ENCODE measurements at places on chromosomes 2 and 18.
A peak's percentile ranks its signal among the peaks of the same experiment; 100 is the strongest.

DNA sequence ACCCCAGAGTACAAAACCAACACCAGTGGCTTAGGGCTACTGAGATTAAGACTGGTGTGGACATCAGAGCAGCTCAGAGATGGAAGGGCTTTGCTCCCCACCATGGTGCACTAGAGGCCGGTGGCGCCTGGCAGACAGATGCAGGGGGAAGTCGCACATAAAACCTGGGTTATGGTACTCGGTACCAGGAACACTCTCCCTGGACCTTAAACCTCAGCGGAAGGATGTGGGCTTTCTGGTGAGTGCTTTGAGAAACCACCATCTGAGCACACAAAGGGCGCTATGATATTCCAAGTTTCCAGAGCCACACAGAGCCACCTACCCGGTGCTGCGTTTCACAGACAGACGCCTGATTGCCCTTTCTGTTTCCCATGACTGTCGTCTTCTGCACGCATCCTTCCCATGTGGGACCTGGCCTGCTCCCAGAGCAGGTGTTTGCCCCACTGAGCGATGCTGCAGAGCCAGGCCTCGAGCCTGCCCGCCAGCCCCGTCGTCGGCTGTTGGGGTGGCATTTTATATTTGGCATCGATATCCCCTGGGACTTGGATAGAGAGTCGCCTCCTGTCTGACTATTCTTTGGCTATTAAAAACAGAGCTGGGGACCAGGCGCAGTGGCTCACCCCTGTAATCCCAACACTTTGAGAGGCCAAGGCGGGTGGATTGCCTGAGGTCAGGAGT lies 89.5 kb upstream of the ODC1 start:
- DNase-seq: no peak

- DNase-seq: no peak
Measured at GRCh38 chr18:8972116-8972515, 130.4 kb upstream of the NDUFV2 start.

DNA sequence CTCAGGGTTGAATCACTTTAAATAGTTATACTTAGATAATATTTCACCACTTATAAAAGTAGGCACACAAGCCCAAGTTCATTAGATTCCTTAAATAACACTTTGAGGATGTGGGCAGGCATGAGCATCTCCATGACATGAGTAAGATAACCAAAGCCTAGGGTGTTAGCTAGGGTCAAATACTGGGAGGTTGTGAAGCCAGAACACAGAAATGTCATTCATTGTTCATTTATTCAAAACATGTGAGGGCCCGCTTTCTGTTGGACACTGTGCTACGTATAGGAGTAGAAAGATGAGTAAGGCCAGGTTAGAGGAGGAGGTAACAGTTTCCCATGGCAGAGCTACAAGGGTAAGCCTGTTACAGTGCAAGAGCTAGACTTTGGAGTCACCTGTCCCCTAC lies 93.5 kb upstream of the NEDD4L start:
- DNase-seq: no peak

GRCh38 chr2:207073412-207073800 lies 92.3 kb downstream of the KLF7 start:
- no peak for DNase-seq

DNA sequence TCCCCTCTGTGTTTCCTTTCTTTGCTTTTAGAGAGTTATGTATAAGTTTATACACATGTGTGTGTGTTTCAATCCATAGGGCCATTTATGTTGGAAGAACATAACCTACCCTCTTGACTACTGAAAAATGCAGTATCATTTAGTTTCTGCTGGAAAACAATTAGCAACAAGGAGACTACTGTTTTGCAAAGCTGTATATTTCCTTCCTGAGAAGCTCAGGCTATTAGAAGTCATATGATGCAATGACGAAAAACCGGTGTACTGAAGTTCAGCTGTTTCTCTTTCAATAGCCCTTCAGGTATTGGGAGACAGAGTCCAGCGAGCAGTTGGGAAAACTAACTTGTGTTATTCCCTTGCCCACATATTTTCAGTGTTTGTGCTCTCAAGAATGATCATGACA lies 447.7 kb upstream of the GYPC start:
- no peak for DNase-seq

- no peak for DNase-seq
Measured at GRCh38 chr2:59590798-59591197, 962.7 kb downstream of the BCL11A start.

DNA sequence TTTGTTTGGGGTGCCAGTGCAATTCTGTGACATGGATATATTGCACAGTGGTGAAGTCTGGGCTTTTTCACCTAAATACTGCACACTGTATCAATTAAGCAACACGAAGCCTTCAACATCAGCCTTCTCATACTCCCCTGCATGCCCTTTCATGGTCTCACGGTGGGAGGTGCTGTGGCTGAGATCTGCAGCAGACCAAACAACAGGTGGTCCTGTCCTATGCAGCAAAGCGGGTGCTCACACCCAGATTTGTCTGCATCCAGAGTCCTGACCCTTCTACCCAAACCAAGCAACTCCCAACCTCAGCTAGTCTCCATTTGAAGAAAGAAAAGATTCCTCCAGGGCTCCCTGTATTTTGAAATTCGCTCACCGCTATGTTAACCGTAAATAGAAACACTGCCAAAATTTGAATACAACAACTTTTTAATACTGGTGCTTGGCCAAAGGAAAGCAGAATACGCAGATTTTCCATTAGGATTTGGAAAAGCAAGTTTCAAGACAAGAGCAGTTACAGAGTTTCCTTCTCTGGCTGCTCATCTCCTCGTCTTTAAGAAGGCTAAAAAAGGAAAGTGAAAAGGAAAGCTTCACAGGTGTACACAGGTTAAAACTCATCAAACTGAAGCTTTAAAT lies 34.9 kb downstream of the FAM168B start:
- DNase-seq: no peak

- DNase-seq: no peak
Measured at GRCh38 chr18:3710712-3711301, 260.8 kb downstream of the TGIF1 start.

GRCh38 chr2:227848586-227848985 lies 22.8 kb upstream of the DAW1 start:
- no peak for DNase-seq

DNA sequence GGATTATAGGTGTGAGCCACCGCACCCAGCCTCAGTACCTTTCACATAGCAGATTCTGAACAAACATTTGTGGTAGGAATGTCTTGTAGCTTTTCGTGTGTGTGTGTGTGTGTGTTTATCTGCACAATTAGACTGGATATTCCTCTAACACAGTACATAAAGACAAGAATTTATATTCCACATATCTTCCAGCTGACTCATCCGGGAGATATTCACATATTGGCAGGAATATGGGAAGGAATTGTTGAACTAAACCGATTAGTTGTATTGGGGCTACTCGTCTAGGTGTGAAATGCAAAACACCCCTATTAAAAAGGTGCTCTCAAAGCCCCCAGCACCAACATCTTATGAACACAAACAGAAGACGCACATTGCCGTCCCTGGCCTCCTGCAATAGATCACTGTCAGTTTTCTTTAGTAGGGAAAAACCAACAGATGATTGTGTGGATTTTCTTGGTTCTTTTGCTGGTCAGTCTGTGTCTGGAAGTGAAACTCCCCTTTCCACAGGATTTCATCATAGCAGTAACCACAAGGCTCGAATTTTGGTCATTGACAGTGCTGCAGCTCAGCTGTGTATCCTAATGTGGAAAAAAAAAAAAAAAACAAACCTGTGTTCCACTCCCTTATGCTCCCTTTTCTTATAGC lies 208.5 kb upstream of the ACVR2A start:
- no peak for DNase-seq

DNA sequence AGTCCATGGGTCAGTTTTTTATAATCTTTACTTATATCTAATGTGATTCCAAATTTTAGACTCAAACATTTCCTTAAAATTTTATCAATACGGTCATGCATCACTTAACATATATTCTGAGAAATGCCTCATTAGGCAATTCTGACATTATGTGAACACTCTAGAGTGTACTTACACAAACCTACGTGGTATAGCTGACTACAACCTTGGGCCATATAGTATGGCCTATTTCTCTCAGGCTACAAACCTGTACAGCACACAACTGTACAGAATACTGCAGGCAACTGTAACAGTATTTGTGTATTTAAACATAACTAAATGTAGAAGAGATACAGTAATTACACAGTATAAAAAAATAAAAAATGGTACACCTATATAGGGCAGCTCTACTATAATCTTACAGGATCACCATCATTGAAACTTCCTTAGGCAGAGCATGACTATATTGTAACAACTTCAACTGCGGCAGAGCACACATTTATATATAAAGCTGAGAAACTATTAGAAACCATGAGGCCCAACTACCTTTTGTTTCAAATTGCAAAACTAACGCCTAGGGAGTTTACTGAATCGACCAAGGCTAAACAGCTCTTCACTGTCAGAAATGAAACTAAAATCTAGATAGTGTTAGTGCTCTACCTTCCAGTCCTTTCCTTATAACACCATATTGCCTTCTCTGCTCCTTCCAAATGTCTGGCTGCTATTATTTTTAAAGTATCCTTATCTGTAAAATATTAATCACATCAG lies 6.9 kb downstream of the YES1 start:
- DNase-seq: no peak

DNA sequence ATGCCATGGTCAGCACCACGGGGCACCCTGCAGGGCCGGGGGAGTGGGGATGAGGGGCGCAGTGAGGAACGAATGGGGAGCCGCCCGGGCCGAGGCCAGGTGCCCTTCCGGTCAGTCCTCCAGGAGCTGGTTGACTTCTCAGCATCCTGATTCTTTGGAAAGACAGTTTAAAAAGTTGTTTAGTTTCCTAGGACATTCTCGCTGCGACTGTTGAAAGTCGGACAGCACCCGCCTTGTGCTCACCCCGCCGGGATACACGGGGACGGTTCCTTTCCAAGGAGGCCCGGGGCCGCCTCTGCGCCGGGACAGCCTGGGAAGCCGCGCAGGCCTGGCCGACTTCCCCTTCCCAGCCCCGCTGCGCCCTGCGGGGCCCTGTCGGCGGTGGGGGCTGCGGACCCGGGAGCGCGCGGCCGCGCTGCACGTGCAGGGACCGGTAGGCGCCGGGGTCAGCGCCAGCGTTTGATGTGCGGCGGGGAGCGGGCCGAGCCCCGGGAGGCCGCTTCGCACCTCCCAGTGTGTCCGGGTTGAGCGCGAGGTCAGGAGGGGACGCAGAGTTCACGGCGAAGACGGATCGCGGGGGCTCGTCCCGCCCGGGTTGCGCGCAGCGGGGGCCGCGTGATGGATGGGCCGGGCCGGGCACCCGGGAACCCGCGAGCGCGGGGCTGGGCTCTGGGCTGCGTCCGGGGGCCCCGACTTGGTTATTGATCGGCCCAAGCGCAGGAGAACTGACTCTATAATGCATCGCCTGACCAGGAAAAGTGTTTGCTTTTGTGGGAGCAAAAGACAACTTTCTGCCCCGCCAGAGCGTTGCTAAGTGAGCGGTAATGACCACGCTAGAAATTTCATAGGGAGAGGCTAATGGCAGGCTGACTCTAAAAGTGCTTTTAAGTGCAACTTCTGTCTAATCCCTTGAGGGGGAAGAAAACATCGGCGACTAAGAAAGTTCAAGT lies 28.0 kb upstream of the SMIM21 start:
- no peak for DNase-seq

DNA sequence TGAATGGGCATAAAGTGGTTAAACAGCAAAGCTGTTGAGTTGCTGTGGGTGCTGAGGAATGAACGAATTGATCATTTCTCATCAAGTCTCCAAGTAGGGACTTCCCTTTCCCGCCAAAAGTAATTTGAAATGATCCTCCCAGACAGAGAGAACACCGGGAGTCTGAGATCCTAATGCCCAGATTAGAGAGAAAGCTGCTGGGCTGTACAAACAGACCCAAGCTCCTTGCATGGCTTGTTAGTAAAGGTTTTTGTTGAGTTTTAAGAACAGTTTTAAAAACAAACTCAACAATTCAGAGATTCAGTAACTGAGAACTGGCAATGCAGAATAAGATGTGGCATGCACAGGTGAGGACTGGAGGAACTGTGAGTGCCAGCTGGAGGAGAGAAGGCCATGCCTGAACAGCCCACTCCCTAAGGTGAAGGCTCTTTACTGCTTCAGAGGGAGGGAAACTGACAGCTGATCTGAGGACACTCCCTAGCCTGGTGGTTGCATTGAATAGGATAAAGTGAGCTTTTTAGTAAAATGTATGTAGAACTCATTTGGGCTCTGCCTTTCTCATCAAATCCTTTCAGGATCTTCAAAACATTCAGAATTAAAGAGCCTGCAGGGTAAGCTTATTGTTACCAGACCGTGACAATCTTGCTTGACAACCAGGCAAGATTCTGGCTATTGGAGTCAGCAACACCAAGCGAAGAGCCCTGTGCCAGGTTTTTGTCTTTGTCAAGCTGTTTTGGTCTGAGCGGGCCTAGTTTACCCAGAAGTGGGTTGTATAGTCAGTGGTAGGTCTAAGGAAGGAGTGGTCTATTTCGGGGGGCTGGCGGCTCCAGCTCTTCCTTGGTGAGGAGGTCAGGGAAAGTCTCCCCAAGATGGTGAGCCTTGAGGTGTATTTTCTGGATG lies 63.2 kb upstream of the IGFBP5 start:
- DNase-seq: no peak

GRCh38 chr2:185979546-185980071 lies 241.0 kb downstream of the FSIP2 start:
- no peak for DNase-seq

- DNase-seq: no peak
Measured at GRCh38 chr2:8590938-8591337, 90.9 kb upstream of the ID2 start.

DNA sequence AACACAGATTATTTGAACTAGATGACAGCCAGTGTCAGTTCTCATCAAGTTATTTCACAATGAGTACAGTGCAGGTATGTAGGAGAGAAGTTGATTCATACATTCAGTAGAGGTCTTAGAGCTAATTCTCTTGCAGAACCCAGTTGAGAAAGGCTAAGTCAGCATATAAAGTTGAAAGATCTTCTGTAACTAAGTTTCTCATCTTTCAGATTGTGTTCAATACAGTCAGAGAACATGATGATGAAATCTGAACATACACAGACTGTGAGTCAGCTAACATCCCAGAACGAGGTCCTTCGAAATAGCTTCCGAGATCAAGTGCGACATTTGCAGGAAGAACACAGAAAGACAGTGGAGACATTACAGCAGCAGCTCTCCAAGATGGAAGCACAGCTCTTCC lies 41.9 kb upstream of the LIMS1 start:
- DNase-seq: no peak

GRCh38 chr2:84919885-84920580 lies 14.6 kb downstream of the TMSB10 start:
- DNase-seq: no peak

GRCh38 chr18:62715759-62716615 lies 646 bp downstream of the PHLPP1 start:
- DNase-seq: peak; percentile 38

GRCh38 chr2:235270956-235271355 lies 222.9 kb upstream of the AGAP1 start:
- no peak for DNase-seq

GRCh38 chr18:64966667-64967066 lies 784.1 kb upstream of the CDH7 start:
- no peak for DNase-seq

- no peak for DNase-seq
Measured at GRCh38 chr2:217118559-217119284, 258.9 kb upstream of the TNP1 start.

- no peak for DNase-seq
Measured at GRCh38 chr18:37385846-37386778, 179.5 kb downstream of the CELF4 start.

GRCh38 chr2:142270291-142270690 lies 139.5 kb upstream of the LRP1B start:
- no peak for DNase-seq

- DNase-seq: no peak
Measured at GRCh38 chr2:71379086-71379485, 47.5 kb downstream of the ZNF638 start.

GRCh38 chr2:43848214-43848613 lies 9.4 kb downstream of the ABCG8 start:
- no peak for DNase-seq

All from stimulated activated CD4-positive, alpha-beta T cell treated with anti-CD3 and anti-CD28 coated beads, Interleukin-15, amount 100 ng/mL, for 1 hour (primary cell).